ENCODE measurements at places on chromosomes 1 and 21. TPM values are rescaled to one million over a fixed set of nuclear protein-coding genes. Genes with fewer than 3 reads are reported as not detected.
A peak's percentile ranks its signal among the peaks of the same experiment; 100 is the strongest.

Gene ID3
- total RNA-seq: 47.4 TPM

- peak; percentile 39 for DNase-seq
These were observed 48.3 kb downstream of the IL23R start for GRCh38 chr1:67214420-67215174.

GRCh38 chr1:30310966-30311742, 412.2 kb downstream of the MATN1 start:
- DNase-seq: no peak

DNA sequence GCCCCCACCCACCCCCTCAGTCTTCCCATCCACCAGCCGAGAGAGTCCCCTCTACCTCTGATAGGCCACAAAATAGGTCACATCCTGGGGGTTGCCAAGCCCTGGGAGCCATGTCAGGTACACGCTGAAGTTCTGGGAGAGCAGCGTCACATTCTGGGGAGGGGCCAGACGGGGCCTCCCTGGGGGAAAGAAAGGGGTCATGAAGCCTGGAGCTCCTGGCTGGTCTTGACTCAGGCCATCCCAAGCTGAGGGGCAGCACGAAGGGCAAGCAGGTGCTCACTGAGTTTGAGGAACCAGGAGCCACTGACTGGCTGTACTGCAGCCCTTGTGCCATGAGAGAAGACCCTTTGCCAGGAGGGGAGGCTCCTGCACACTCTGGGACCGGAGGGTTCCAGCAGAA, 6.4 kb downstream of the IFNLR1 start:
- DNase-seq: no peak

DNA sequence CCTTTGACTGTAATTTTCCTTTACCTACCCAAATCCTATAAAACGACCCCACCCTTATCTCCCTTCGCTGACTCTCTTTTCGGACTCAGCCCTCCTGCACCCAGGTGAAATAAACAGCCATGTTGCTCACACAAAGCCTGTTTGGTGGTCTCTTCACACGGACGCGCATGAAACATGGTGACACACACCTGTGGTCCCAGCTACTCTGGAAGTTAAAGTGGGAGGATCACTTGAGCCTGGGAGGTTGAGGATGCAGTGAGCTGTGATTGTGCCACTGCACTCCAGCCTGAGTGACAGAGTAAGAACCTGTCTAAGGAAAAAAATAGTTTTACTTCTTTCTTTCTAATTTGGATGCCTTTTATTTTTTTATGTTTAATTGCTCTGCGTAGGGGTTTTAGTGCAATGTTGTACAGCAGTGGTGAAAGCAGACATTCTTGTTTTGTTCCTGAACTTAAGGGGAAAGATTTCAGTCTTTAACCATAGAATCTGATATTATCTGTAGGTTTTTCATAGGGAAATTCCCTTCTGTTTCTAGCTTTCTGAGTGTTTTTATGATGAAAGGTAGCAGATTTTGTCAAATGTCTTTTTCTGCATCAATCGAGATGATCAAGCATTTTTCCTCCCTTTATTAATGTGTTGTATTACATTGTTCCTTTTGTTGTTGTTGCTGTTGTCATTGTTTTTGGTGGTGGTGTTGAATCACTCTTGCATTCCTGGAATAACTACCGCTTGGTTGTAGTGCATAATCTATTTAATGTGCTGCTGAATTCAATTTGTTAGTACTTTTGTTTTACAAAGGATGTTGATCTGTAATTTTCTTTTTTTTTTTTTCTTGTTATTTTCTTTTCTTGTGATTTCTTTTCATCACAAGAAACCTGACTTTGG, 497.4 kb downstream of the DISC1 start:
- peak; percentile 12 for DNase-seq

- DNase-seq: peak; percentile 40
These were observed 623 bp downstream of the GNG4 start for GRCh38 chr1:235648954-235649367.

DNA sequence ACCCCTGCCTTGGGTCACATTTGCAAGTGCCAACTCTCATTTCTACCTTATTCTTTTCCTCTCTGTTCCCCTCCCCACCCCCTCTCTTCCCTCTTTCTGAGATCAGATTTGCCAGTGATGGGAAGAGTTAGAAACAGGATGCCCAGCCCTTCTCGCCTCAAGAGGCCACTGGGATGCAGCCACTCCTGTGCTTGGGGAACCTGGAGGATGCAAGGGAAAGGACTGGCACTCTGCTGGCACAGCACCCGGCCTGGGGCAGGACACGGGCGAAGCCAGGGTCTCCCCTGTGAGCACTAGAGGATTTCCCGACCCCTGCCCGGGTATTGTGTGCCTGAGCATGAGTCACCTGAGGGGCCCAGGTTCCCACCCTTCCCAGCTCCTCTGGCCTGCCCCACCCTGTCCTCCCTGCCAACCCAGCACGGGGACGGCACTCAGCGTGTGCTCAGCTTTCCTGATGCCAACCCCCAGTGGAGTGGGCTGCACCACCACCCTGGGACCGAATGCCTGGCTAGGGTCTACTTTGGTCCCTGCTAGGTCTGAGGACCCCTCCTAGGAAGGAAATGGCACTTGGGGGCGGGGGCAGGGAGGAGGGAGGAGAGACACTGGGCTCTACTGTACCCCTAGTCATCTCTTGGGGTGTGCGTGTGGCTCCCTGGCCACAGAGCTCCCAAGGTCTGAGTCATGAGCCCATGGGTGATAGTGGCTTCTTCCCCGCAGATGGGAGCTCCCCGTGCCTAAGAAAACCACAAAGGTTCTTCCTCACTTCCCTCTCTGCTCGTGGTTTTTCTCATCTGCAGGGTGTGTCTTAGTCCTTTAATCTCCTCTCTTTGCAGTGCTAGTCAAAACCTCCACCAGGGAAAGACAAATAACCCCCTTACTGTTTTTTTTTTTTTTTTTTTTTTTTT, 12.4 kb downstream of the LMNA start:
- peak; percentile 69 for DNase-seq

GRCh38 chr1:11237356-11237755, 25.0 kb downstream of the MTOR start:
- no peak for DNase-seq

DNA sequence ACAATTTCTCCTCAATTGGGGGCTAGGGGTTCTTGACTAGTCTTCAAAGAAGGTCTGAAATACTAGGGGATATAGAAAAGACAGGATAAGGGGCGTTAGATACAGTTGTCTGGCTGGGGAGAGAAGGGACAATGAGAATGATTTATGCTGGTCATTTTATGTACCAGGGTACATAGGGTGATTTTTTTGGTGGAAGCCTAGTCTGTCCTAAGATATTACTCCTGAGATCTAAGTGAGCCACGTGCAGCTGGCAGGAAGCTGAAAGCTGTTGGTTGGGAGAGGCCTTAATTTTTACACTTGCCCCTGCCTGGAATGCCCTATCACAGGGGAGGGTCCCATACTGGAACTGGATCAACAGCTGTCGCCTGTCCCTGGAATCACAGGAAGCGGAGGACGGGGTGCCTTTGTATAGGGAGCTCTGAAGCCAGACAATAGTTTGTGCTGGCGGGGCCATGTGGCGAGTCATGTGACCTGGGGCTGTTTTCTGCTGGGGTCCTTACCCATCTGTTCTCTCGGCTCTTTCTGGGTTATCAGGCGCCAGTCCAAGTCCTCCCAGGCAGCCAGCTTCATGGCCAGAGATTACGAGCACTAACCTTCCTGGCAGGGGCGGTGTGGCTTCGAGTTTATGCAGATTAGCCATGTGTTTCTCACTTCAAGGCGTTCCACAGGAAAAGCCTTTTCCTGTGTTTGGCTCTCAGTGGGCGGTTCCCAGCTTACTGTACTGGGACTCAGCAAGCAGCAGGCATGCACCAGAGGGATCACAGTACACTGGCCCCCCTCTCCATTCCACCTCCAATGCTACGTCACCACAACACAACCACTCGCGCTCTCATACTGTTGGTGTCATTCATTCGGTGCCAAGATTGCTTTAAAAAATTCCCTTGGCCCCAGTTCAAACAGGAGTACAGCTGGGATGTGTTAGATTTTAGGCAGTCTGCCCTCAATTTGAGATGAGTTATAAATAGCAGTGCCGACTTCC, 27.5 kb downstream of the ARID1A start:
- DNase-seq: peak; percentile 88

- no peak for DNase-seq
These were observed 480.2 kb downstream of the COL11A1 start for GRCh38 chr1:102628109-102628613.

DNA sequence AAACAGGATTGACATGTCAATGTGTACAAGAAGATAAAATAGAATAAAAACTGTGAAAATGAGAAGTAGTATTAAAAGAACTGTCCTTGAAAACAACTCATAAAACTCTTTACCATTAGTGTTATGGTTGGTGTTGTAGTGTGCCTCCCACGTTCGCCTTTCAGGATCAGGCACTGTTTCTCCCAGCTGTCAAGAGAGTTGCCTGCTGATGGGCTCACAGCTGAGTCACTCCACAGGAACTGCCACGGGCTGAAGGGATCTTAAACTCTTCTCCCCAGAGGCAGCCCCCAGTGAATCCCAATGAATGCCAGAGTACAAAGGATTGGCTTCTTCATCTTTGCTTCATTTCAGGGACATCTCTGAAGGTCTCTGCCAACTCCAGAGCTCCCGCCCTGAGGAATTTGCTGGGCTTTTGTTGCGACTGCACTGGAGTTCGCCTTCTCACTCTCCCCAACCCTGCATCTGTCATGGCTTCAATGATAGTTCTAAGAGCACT, 119.6 kb downstream of the ADGRL2 start:
- DNase-seq: peak; percentile 13
